ENCODE measurements at places on chromosomes 7 and 10.

DNA sequence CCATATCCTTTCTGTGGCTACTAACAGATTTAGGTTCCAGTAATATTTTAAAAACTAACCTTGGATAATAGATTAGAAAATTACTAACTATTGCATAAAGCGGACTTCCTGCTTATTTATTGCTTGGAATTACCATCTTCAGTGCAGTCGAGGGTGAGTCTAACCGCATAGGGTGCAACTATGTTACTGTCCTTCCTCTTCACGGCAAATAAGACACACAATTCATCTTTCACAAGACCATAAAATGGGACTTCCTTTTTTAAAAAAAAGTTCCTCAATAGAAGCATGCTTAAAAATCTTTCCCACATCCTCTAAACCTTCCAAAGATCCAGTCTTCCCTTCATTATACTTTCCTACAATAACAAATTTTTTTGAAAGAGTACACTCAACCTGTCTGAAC lies 2.1 kb downstream of the SLC25A40 start:
- ATAC-seq: no peak

DNA sequence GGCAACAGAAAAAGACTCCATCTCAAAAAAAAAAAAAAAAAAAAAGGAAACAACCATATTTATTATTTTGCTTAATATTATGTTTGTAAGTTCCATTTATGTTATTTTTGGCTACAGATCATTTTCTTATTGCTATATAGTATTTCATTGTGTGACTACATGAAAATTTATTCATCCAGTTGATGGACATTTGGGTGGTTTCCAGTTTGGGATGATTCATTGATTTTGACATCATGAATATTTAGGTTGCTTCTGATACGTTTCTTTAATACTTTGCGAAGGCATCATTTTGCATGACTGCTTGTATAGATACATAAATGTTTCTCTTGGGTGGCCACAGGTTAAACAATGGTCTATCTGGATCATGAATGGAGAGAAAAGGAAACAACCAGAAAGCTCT lies 2.0 kb upstream of the NPSR1 start:
- no peak for ATAC-seq

DNA sequence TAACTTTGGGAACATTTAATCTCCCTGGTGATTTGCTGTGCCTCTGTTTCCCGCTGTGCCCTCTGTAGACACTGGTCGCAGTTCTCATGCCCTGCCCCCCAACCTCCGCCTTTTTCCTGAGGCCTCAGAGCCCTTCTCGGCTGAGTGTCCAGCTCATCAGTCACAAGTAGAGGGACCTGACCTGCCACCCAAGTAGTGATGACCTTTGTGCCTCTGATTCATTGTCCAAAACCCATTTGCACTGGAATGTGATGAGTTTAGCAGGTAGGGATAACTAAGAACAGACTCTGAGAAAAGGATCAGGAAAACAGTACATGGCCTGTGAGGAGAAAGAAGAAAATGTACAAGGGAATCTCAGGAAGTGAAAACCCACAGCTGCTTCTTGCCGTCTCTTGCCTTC lies 58.8 kb downstream of the LANCL2 start:
- no peak for ATAC-seq

DNA sequence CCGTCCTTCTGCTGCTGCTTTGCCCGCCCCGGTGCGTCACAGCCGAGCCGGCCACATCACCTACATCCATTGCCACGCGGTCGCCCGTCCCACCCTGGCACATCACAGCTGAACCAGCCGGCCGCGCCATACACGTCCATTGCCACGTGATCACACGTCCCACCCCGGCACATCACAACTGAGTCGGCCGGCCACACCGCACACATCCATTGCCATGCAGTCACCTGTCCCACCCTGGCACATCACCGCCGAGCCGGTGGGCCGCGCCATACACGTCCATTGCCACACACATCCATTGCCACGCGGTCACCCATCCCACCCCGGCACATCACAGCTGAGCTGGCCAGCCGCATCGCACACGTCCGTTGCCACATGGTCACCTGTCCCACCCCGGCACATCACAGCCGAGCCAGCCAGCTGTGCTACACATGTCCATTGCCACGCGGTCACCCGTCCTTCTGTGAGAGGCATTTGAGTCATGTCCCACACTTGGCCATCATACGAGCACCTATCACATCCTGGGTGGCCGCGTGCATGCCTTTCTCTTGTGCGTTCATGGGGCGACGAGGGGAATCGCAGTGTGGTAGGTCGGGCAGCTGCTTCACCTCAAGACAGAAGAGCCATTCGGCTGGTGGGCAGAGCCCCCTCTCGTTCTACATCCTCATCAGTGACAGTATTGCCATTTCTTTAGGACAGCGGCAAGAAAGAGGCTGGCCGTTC lies 58.6 kb downstream of the JAKMIP3 start:
- ATAC-seq: no peak

- no peak for ATAC-seq
Measured at GRCh38 chr10:77082601-77083252, 554.9 kb downstream of the KCNMA1 start.

DNA sequence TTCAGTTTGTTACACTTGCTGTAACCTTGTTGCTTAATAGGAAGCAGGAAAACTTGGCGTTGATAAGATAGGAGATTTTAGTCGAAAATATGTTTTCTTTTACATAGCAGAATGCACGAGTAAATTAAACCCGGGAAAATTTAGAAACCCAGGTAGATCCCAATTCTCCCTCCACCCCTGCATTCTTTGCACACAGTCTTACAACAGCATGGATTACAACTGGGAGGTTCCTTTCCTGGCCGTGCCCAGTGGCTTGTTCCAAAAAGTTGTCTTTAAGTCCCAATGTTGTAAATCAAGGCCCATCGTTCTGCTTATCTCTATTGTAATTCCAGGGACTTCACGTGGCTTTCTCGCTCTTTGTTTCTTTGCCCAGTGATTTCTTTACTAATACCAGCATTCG lies 1.1 kb upstream of the DPY19L1 start:
- no peak for ATAC-seq

DNA sequence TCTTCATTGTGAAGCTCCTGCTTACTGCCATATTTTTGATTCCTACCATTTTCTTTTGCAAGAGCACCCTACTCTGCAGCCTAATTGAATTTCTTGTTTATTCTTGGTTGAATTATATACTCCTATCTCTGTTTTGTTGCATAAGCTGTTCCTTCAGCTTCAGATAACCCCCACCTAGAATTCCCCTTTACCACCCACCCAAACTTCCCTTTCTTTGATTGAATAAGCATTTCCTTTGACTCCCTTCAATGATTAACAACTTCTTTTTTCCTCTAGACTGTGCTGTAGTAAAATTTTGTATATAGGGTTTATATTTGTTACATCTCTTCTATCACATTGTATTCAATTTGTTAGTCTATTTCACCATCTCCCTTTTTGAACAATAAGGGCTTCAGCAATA lies 168.1 kb downstream of the GPR37 start:
- ATAC-seq: no peak

DNA sequence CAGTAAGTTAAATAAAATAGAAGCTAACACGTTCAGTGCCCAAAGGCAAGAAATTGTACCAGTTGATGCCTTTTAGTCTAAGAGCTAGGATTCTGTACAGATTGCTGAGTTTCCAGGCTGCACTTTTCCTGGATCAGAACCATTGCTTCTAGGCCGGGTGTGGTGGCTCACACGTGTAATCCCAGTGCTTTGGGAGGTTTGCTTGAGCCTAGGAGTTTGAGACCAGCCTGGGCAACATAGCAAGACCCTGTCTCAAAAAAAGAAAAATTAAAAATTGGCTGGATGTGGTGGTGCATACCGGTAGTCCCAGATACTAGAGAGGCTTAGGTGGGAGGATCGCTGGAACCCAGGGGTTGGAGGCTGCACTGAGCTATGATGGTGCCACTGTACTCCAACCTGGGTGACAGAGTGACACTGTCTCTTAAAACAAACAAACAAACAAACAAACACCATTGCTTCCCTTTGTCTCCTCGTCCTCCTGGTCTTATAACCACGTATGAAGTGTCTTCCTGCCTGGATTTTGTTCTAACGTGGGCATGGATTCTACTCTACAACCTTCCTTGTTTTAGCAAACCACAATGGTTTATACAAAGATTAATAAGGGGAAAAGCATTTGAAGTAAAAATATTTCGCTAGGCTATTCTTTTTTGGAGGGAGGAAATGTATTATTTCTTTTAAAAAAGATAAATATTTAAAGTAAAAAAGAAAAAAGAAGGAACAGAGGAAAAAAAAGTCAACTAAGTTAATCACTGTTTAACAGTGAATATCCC lies 9.7 kb upstream of the CCNY start:
- no peak for ATAC-seq

GRCh38 chr7:2956076-2956475 lies 87.6 kb downstream of the CARD11 start:
- no peak for ATAC-seq

DNA sequence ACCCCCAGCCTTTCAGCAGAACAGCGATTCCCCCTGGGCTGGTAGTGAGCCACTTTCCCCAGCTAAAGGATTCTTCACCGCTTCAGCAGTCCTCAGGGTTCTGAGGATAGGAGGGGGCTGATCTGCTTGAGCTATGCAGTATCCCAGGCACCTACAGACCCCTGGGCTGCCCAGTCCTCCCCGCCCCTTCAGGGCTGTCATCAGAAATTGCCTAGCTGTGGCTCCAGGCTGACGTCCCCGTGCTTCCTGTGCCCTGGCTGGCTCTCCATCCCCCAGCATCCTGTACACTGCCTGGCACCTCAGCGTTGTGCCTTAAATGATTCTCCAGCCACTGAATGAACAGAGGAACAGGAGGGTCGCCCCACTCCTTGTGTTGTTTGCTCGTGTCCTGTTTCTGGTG lies 38.4 kb upstream of the CDH23 start:
- ATAC-seq: no peak

DNA sequence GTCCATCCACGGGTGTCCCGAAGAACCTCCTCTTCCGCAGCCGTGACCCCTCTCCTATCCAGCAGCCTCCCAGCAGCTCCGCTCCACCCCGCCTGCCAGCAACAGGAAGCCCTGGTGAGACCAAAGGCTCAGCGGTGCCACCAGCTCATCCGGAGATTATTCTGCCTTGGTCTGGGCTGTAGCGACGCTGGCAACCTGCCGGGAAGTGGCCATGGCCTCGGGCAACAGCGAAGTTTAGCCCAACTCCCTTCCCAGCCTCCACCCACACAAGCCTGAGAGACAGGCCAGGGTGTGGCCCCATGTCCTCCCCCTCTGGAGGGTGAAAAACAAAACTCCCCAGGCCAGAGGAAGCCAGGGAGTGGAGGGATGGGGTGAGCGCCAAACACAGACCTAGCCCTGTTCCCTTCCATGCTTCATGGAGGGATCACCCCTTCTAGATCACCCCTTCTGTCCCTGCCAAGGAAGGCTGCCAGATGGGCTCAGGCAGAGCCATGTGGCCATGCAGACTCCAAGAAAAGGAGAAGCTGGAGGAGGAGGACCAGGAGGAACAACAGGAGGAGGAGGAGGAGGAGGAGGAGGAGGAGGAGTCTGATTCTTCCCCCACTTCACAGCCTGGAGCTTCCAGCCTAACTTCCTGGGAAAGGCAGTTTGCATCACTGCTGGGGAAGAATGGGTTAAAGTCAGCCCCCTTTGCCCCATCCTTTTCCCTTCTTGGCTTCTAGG lies 918 bp downstream of the CALHM2 start:
- peak; percentile 80 for ATAC-seq

DNA sequence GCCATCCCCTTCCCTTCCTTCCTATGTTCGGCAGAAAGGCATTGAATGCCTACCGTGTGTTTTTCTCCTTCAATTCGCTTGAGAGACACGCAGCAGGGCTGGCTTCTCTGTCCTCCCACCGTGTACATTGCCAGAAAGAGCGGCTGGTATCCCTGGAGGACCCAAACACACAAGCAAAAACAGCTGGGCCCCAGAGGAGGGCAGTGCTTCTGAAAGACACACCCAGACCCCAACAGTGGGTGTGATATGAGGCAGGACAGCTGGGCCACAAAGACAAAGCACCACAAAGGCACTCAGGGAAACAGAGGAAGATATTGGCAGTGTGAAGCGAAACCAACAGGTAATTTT lies 133.1 kb upstream of the SH2B2 start:
- no peak for ATAC-seq

DNA sequence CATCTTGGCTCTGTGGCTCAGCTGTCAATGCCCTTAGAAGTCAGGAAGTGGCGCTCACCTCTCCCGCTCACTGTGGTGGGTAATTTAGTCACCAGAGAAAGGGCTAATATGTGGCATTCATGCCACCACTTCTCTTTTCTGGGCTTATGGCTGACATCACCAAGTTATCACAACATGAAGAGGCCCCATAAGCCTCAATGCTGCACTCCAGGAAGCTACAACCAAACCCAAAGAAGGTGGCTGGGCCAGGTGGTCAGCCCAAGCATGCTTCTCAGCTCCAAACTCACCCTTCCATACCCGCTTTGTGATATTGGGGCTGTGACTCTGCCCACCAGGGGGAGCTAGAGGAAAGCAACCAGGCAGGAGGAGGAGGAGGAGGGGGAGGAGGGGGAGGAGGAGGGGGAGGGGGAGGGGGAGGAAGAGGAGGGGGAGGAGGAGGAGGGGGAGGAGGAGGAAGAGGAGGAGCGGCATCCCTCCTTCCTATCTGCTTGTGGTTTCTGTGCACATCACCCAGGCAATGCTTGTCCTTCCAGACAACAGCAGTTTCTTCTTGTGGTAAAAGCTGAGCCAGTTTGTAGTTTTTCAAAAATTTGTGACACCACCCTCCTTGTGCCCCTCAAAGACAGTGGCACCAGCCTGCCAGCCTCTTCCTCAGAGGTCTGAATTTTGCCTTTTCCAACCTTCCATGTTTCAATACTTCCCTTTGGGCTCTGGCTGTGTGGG lies 42.1 kb downstream of the CYP26A1 start:
- peak; percentile 70 for ATAC-seq

GRCh38 chr7:3518546-3518945 lies 217.5 kb downstream of the SDK1 start:
- no peak for ATAC-seq

- ATAC-seq: no peak
Measured at GRCh38 chr10:122062831-122063674, 74.1 kb downstream of the TACC2 start.

- no peak for ATAC-seq
Measured at GRCh38 chr7:875051-875450, 1.3 kb upstream of the GET4 start.

GRCh38 chr7:124077546-124077945 lies 44.7 kb upstream of the TMEM229A start:
- no peak for ATAC-seq

DNA sequence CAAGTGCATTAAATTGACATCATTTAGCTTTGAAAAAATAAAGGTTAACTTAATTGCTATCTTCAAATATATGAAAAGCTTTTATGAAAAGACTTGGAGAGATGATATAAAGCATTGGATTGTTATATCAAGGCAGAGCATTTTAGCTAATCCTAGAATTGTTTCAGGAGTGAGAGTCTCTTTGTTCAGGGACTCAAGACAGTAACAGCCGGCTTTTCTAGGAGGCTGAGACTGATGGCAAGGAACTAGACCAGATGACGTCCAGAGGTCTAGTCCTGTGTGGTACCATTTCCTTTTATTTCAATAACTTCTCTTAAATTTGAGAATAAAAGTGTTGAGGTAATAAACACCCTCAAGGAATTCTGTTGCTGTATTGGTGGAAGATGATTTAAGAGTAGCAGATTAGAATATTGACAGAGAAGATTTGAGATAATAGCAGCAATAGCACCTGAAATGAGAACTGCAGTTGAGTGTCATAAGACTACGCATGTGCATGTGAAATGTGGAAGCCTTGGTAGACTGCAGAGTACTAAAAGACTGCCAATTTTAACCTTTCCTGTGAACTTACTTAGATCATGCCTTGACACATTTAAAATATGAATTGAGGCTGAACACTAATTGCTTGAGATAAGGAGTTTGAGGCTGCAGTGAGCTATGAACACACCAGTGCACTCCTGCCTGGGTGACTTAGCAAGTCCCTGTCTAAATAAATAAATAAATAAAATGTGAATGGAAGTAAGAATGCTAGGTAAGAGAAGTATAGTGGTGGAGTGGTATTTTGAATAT lies 79.6 kb downstream of the ZNRF2 start:
- ATAC-seq: no peak

GRCh38 chr10:77539147-77539935 lies 98.3 kb downstream of the KCNMA1 start:
- no peak for ATAC-seq
